ENCODE measurements at places on chromosomes 7 and 10.

DNA sequence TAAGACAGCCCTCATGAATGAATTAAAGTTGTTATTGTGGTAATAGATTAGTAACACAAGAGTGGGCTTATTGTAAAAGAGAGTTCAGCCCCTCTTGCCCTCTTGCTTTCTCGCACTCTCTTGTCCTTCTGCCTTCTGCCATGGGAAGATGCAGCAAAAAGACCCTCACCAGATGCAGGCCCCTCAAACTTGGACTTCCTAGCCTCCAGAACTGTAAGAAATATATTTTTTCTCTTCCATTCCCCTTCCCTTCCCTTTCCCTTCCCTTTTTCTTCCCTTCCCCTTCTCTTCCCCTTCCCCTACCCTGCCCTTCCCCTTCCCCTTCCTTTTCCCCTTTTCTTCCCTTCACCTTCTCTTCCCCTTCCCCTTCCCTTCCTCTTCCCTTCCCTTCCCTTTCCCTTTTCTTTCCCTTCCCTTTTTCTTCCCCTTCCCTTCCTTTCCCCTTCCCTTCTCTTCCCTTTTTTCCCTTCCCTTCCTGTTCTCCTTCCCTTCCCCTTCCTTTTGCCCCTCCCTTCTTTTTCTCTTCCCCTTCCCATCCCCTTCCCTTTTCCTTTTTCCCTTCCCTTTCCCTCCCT lies 55.6 kb upstream of the TMEM248 start:
- no peak for DNase-seq

- no peak for DNase-seq
Observed at GRCh38 chr7:25109276-25109675, 15.8 kb downstream of the CYCS start.

- DNase-seq, result no peak
Observed at GRCh38 chr10:89589101-89589720, 53.8 kb upstream of the SLC16A12 start.

DNA sequence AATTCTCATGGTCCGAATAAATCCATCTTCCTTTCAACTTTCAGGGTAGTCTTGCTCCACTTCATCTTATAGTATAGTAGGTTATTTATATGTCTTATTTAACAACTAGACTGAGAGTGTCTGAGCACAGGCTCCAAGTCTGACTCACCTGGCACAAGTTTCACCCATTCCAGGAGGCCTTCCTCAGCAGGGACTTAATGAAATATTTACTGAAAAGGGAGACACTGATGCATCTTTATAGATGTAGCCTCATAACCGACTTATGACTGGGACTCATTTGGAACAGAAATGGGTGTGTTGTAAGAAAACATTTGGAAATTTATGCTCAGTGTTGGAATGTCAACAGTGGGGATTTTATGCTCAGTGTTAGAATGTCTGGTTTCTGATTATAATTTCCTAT lies 59.9 kb downstream of the CH25H start:
- DNase-seq, result no peak

DNA sequence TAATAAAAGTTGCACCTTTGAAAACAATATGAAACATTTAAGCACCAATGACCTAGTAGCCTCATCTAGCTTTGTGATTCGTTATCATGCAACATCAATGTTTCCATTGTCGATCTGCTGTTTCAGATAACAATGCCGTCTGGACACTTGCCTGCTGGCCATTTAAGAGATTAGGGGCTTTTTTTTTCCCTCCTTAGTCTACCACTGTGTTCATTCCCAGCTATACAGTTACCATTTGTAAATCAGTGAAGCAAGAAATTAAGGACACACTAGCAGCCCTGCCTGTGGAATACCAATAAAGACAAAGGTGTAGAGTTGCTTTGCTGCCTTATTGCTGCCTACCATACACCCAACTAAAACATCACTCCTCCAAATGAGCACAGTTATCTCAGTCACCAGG lies 37.6 kb upstream of the MYO3A start:
- DNase-seq, result no peak

DNA sequence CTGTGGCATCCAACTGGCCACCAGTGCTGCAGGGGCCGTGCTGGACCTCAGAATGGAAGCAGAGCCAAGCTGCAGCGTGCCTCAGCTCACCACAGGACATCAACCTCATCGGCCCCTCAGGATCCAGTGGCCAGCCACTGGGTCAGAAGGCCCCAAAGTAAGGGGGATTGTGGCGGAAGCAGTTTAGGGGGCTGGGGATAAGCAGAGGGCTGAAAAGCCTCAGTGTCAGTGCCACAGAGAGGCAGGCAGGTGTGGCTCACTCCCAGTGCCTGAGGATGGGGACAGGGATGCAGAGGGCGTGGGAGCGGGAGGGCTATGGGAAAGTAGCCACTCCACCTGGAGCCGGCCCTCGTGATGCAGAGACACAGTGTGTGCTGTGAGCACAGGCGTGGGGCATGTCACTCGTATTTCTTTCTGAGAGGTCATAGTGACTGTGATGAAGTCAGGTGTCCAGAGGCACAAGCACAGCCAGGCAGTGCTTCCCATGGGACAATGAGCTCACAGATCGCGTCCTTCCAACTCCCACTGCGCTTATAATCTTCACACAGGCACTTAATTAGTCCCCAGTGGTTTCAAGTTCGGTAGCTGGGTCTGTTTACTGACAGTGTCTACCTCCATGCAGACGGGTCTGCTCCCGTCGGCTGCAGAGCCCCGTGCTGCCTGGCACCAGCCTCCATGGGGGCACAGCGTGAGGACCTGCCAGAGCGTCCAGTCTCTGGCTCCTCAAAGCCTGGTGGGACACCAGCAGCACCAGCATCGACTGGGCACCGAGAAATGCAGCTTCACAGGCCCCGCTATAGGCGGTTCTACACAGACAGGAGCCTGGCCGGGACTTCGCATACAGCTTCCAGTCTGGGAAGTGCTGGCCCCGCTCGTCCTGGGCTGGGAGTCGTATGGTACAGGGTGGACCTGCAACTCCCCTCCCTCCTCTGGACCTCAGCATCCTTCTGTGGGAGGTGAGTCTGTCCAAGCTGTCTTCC lies 42.9 kb upstream of the CNPY1 start:
- no peak for DNase-seq

- no peak for DNase-seq
Observed at GRCh38 chr10:93150990-93151547, 77.4 kb downstream of the CYP26A1 start.

DNA sequence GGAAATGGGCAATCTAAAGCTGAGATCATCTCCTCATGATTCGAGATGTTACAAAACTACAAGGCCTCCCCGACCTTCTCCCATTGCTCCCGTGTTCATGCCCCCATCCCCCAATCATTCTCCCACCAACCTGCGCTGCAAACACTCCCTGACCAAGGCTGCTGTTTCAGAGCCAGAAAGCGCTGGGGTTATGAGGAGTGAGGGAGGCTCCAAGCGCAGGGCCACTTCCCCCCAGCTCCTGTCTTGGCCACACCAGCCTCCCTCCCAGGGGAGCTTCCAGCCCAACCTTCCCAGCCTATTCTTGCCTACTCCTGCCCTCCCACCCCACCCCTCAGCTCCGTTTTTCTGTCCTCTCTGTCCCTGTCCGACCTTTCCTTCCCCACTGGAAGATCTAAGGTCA lies 14.7 kb upstream of the NODAL start:
- no peak for DNase-seq

GRCh38 chr10:43408331-43408709 lies 666 bp downstream of the HNRNPF start:
- DNase-seq, result no peak

GRCh38 chr10:102834143-102834542 lies 3.1 kb downstream of the CYP17A1 start:
- DNase-seq, result no peak

DNA sequence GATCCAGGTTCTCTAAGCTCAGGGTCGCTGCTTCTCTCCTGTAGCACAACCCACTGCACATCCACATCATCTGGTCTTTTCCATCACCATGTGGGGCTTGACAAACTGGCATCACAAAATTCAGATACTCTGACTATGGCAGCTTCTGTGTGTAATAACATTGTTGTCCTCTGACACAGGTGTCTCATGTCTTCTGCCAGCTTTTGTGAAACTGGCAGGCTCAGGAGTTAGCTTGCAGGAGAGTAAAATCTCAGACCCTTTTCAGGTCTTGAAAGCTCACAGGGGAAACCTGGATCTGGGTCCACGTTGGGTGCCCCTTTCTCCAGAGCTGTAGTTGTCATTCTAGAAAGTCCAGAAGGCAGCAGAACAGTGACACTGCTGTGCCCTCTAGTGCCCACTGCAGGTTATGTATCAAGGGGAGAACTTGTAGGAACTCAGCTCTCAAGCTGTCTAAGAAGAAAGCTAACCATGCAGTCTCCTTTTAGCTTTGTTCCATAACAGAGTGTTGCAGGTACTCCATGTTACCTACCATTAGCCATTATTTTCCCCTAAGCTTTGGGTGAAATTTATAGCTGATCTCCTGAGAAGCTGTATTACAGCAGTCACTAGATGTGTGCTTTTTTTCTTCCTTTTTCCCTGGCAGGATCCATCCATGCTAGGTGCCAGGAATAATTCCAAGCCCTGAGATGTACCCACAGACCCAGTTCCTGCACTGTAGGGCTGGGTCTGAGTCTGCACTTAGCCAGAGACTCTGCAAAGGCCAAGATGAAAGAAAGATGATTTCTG lies 102.7 kb downstream of the ZNF248 start:
- DNase-seq, result no peak

- DNase-seq, result no peak
Observed at GRCh38 chr10:123797813-123798212, 93.8 kb downstream of the CPXM2 start.

DNA sequence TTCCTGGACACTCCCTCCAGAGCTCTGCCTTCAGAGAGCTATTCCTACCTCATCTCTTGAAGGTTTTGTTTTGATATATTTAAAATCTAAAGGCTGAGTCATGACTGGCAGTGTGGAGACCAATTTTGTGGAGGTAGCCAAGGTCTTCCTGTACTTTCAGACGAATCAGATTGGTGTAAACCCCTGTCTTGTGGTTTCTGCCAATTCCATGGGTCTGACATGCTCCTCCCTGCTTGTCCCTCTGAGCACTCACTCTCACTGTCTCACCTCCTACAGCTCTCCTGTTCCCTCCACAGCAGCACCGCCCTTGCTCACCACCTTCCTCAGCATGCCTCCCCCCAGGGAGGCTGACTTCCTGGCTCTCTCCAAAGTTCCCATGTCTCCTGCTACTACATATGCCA lies 179.8 kb downstream of the NPSR1 start:
- DNase-seq, result no peak

- DNase-seq, result no peak
Observed at GRCh38 chr10:79381804-79382221, 34.5 kb downstream of the PPIF start.

DNA sequence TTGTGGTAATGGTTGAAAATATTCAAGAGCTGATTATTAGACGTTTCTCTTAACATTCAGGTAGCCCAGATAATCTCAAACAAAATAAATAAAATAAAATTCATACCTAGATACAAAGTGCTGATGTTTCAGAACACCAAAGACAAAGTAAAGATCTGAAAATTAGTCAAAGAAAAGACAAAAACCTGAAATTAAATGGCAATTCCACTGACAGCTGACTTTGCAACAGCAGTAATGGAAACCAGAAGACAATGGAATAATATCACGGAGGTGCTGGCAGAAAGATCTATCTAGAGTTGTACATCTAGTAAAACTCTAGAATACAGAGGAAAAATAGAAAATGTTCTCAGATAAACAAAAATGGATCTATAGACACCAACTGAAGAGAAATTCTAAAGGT lies 58.0 kb upstream of the IKZF1 start:
- no peak for DNase-seq

DNA sequence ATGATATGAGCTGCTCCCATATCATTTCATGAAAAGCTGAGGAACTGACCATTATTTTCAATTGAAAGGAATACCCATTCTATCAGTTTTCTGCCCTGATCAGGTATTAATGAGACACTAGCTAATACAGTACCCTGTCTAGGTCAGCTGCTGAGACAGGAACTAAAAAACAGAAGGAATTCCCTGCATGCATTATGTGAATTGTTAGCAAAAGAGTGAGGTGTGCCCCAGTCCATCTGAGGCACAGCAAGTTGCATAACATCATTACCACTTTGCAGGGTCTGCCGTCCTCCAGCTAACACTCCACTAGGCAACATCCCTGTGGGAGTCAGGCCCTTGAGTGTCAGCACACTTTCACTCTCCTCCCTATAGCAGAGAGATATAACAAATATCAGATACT lies 11.1 kb upstream of the MSS51 start:
- no peak for DNase-seq

- no peak for DNase-seq
Observed at GRCh38 chr10:24891823-24892222, 60.6 kb downstream of the PRTFDC1 start.

All from CD4-positive, alpha-beta T cell treated with Interleukin-21 for 1 hour (primary cell).